ENCODE measurements at places on chromosomes 16 and 17. TPM values are rescaled to one million over a fixed set of nuclear protein-coding genes. Genes with fewer than 3 reads are reported as not detected.

DNA sequence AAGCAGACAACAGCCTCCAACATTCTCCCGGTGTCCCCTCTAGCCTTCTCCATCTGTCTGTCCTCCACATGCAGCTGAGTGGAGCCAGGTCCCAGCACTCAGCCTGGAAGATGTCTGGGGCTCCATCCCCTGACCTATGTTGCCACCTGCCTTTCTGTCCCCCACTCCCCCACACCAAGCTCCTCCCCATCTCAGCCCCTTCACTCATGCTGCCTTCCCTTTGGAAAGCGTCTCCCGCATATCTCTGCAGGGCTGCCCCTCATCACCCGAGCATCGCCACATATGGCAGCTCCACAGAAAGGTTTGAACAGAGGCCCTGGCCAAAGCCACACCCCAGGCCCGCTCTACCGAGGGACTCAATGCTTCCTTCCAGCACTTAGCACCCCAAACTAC, 24.2 kb downstream of the NSMCE1 start:
- DNase-seq, result no peak
- peaks cover 2% of the 10 kb centered on the region for H3K36me3 ChIP-seq
- no peak overlapping the region for H3K4me3 ChIP-seq
- no peaks in the 10 kb centered on the region for H3K27me3 ChIP-seq
- peaks cover 46% of the 10 kb centered on the region for H3K4me1 ChIP-seq

DNA sequence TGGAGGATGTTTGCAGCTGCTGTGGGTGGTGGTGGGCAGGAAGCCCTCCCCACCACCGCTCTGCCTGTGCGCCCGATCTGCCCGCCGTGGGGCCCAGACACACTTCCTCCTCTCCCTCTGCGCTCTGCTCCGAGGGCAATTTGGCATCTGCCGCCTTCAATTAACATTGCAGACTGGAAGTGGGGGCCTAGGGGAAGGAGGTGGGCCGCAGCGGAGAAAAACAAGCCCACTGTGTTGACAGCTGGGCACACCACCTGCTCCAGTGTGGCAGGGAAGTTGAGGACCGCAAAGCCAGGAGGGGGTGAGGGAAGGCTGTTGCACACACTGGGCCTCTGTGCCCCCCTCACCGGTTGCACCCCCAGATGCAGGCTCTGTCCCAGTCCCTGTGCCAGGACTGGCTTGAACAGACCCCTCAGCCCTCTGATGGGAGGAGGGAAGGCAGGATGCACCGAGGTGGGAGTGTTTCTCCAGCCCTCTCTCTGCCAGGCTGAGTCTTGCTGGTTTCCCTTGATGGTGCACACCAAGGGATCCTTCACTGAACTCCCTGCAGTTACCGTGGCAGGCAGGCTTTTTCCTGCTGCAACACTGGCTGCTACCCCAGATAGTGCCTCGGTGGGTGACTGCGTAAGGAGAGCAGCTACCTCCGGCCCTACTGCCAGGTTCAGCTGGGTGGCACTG, 72.8 kb upstream of the MED9 start:
- H3K4me1 ChIP-seq, result peaks cover 33% of the 10 kb centered on the region
- H3K36me3 ChIP-seq, result no peaks in the 10 kb centered on the region
- peak overlapping the region; percentile 47 for H3K27ac ChIP-seq
- DNase-seq, result peak; percentile 86
- no peaks in the 10 kb centered on the region for H3K27me3 ChIP-seq
- no peak overlapping the region for H3K4me3 ChIP-seq

DNA sequence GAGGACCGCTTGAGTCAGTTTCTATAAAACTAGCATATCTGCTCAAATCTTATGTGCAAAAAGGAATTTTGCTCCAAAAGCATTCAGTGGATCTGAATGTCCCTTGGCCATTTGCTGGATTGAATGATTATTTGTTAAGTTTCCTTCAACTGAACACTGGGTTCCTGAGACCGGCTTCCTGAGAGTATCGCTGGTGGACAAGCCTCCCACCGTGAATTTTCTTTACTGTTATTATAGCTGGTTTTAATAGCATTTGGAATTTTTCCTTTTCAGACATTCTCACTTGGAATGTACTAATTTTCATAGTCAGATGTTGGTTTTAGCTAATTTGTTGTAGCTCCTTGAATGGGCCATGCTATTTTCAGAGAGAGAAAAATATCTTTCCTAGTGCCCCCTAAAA, 9.8 kb upstream of the MYOCD start:
- no peaks in the 10 kb centered on the region for H3K4me1 ChIP-seq
- H3K27me3 ChIP-seq, result no peaks in the 10 kb centered on the region
- no peak overlapping the region for H3K27ac ChIP-seq
- no peaks in the 10 kb centered on the region for H3K36me3 ChIP-seq
- no peak overlapping the region for H3K4me3 ChIP-seq
- DNase-seq, result no peak

The TAT gene
- 0.04 TPM for total RNA-seq

GRCh38 chr17:81707725-81708646, 4.1 kb upstream of the SLC25A10 start:
- H3K27me3 ChIP-seq, result peaks cover 18% of the 10 kb centered on the region
- H3K36me3 ChIP-seq, result peaks cover 41% of the 10 kb centered on the region
- H3K4me3 ChIP-seq, result no peak overlapping the region
- no peak overlapping the region for H3K27ac ChIP-seq
- no peak for DNase-seq

DNA sequence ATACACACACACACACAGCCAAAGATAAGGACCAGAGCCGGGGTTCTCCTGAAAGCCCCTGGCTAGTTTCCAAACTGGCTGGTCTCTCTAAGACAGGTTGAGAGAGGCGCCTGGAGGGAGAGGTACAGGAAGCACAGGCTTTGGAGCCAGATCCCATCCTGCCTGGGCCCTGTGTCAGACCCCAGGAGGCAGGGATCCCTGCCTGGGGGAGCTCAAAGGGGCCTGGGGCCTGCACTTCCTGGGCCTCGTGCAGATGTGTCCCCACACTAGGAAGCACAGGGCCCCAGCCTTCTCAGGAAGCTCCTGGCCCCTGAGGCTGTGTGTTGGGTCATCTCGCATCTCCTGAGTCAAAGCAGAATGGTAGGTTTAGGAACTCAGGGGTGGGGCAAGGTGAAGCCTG, 16.0 kb downstream of the SLC5A10 start:
- H3K4me3 ChIP-seq, result no peak overlapping the region
- H3K36me3 ChIP-seq, result no peaks in the 10 kb centered on the region
- H3K4me1 ChIP-seq, result peaks cover 22% of the 10 kb centered on the region
- no peak for DNase-seq

The COPS3 gene
- total RNA-seq, result 80.7 TPM

- DNase-seq, result no peak
- H3K36me3 ChIP-seq, result peaks cover 5% of the 10 kb centered on the region
- H3K27me3 ChIP-seq, result no peaks in the 10 kb centered on the region
- H3K27ac ChIP-seq, result no peak overlapping the region
These were observed 2.7 kb downstream of the FBXO31 start for GRCh38 chr16:87380881-87381280.

DNA sequence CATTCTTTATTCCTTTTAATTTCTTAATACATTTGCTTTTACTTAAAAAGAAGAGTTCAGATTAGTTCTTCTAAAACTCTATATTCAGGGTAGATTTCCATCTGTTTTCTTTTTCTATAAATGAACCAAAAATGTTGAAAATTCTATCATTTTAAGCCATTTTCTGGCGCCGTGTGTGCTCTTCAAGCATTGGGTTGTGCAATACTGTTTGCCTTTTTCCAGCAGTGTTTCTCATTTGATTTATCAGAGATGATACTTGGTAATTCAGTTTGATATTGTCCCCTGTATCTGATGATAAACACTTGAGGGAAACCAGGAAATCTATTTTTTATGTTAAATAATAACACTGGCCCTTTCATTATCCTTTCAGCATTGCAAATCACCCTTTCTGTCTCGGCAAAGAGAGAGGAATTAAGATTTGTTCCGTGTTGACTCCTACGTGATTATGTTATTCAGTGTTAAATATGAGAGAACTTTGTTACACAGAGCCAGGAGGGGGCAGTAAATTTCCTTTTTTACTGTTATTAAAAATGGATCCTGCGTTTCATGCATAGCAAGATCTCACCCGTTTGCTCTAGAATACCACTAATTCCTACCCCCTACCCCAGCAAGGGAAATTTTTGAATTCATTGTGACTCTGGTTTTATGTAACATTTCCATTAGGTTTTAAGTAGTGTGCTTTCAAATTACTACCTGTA, 606.9 kb upstream of the RBFOX1 start:
- peak; percentile 9 for DNase-seq
- H3K4me3 ChIP-seq, result no peak overlapping the region
- no peaks in the 10 kb centered on the region for H3K4me1 ChIP-seq
- H3K36me3 ChIP-seq, result no peaks in the 10 kb centered on the region

DNA sequence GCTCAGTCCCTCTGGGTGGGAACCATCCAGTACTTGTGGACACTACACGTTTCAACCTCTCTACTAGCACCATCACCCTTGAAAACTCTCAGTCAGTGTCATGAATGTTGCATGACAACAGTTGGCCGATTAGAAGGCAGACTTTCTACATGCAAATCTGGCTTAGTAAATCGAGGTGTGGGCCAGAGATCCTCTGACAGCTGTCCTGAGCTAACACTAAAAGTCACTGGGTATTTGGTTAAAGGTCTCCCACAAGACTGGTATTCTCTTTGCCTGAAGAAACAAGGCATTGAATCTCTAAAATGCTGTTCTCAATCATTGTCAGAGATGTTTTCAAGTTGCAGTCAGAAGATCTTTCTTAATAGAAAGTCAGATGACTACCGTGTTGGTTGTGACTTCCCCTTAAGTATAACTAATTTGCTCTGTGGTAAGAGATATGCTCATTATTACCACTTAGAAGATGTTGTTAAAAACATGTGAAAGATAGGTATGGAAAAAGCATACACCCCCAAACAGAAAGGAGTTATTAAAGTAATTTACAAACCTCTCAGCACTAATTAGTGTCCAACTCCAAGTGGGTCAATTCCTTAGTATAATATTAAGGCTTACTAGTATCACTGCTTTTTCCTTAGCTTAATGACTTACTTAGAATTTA, 62.3 kb downstream of the WNT3 start:
- peaks cover 5% of the 10 kb centered on the region for H3K4me1 ChIP-seq
- no peak overlapping the region for H3K27ac ChIP-seq
- H3K27me3 ChIP-seq, result no peaks in the 10 kb centered on the region
- peaks cover 21% of the 10 kb centered on the region for H3K36me3 ChIP-seq

DNA sequence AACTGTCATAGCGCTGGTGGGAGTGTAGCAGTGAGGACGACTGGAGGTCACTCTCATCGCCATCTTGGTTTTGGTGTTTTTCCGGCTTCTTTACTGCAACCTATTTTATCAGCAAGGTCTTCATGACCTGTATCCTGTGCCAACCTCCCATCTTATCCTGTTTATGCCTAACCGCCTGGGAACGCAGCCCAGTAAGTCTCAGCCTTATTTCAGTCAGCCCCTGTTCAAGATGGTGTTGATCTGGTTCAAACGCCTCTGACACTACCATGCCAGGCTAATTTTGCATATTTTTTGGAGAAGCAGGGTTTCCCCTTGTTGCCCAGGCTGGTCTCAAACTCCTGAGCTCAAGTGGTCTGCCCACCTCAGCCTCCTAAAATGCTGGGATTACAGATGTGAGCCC, 179.8 kb upstream of the HSBP1 start:
- H3K27ac ChIP-seq, result no peak overlapping the region
- no peaks in the 10 kb centered on the region for H3K36me3 ChIP-seq
- H3K27me3 ChIP-seq, result no peaks in the 10 kb centered on the region

GRCh38 chr17:27578718-27579085, 52.3 kb upstream of the LGALS9 start:
- H3K4me1 ChIP-seq, result peaks cover 62% of the 10 kb centered on the region
- peak overlapping the region; percentile 44 for H3K4me3 ChIP-seq
- H3K36me3 ChIP-seq, result peaks cover 27% of the 10 kb centered on the region
- DNase-seq, result no peak
- H3K27me3 ChIP-seq, result no peaks in the 10 kb centered on the region

DNA sequence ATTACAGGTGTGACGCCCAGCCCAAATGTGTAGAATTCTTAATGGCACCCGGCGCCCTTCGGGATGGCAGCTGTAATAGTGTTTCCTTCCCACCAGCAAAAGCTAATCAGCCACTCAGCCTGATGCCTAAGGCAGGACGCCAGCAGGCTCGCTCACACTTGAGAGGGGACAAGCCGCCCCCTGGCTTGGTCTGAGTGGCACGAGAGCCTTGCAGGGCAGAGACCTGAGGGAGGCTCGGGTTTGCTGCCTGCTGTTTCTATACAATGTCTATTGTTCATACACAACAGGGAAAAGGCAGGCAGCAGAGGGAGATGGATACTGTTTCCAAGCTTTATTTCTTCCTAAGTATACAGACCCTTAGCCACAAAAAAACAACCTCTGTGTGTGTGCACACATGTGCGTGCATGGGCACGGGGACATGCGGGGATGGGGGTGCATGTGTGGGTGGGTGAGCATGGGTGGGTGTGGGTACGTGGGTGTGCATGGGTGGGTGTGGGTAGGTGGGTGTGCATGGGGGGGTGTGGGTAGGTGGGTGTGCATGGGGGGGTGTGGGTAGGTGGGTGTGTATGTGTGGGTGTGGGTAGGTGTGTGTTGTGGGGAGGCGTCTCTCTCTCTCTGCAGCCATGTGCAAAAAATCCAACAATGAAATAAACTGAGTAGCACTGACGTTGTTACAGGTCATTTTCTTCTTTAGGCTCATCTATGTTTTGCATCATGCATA, 10.0 kb downstream of the SLC38A8 start:
- H3K4me1 ChIP-seq, result no peaks in the 10 kb centered on the region
- H3K27ac ChIP-seq, result no peak overlapping the region
- no peak overlapping the region for H3K4me3 ChIP-seq
- H3K36me3 ChIP-seq, result no peaks in the 10 kb centered on the region

DNA sequence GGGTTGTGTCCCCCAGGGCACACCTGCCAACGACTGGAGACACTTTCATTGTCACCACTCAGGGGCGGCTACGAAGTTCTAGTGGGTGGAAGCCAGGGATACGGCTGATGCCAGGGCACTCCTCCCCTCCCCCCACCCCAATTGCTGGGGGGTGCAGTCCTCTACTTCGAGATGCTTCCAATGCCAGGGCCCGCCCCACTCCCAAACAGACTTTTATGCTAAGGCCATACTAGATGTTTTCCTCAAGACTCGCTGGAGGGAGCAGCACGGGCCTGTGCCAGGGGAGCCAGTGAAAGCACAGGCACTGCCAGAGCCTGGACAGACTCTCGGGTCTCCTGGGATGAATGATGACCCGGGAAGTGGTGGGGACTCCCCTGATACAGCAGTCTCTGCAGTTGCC, 178.0 kb downstream of the CPPED1 start:
- H3K36me3 ChIP-seq, result no peaks in the 10 kb centered on the region
- H3K27ac ChIP-seq, result no peak overlapping the region
- no peak for DNase-seq
- no peak overlapping the region for H3K4me3 ChIP-seq

Data from muscle of leg (tissue), 16 donors.